PC-3 (cell line): ENCODE measurements at places on chromosomes 4 and X. TPM values are rescaled to one million over a fixed set of nuclear protein-coding genes. Genes with fewer than 3 reads are reported as not detected.

DNA sequence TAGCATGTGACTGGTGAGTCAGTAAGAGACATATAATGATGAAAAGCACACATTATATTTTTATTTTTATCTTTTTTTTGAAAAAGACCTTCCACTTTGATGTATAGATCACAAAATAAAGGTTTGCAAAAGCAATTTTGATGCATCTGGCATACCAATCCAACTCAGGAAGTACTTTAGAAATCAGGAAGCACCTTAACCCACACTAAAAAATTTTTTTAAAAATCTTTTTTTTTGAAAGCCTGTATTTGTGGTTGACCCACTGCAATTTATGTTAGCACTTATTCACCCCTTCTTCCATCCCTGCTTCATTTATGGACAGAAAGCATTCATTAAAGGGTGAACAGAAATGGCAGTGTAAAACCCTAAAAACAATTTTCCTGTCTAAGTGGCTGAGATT is 16.6 kb downstream of the TMEM255A start:
- DNase-seq, result no peak
- H3K27ac ChIP-seq, result no peak overlapping the region
- no peaks in the 10 kb centered on the region for H3K36me3 ChIP-seq
- H3K27me3 ChIP-seq, result no peaks in the 10 kb centered on the region
- no peaks in the 10 kb centered on the region for H3K4me1 ChIP-seq

DNA sequence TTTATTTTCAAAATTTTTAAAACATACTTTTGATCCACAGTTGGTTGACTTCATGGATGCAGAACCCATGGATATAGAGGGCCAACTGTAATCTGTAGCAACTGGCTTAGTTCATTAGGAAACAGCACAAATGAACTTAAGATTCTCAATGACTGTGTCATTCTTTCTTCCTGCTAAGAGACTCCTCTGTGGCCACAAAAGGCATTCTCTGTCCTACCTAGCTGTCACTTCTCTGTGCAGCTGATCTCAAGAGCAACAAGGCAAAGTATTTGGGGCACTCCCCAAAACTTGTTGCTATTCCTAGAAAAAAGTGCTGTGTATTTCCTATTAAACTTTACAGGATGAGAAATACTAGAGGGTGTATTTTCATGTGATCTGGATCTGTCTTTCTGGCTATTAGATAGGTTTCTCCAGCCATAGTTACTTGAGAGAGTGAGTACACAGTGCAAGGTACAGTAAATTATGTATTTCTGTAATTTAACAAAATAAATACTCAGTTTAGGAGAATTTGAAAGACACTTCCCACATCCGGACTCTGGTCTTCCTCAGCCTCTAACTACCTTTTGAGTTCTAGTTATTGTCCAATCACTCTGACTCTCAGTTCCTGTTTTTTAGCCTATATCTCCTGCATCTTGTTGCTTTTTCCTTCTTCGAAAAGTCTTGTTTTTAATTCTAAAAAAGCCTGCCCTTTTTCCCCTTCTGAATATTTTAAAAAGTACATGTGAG is 21.8 kb downstream of the TLR2 start:
- H3K27ac ChIP-seq, result no peak overlapping the region
- H3K27me3 ChIP-seq, result no peaks in the 10 kb centered on the region
- no peak for DNase-seq
- no peaks in the 10 kb centered on the region for H3K4me1 ChIP-seq
- no peak overlapping the region for H3K4me3 ChIP-seq

DNA sequence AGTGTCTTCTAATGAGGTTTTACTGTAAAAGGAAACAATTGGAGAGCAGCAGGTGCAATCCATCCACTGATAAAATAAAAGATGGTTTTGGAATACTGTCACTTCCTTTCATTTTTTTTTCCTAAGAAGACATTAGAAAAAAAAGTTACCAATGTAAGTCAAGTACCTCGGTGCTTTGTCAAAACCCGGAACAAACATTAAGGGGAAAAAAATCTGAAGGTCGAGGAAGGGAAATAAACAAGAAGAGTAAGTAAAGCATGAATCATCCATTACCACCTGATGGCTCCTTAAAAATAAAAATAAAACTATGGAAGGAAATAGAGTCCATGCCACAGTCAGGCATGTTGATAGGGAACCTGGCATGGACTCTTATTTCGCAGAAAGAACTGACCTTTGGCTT is 15.3 kb upstream of the XPNPEP2 start:
- H3K36me3 ChIP-seq, result no peaks in the 10 kb centered on the region
- H3K27ac ChIP-seq, result no peak overlapping the region
- peak; percentile 65 for DNase-seq
- H3K4me3 ChIP-seq, result no peak overlapping the region

GRCh38 chrX:142201113-142201512 is 4.0 kb downstream of the MAGEC2 start:
- H3K4me1 ChIP-seq, result no peaks in the 10 kb centered on the region
- no peaks in the 10 kb centered on the region for H3K36me3 ChIP-seq
- H3K27ac ChIP-seq, result no peak overlapping the region
- no peak overlapping the region for H3K4me3 ChIP-seq
- no peaks in the 10 kb centered on the region for H3K27me3 ChIP-seq

- H3K36me3 ChIP-seq, result no peaks in the 10 kb centered on the region
- H3K27me3 ChIP-seq, result no peaks in the 10 kb centered on the region
- no peak overlapping the region for H3K4me3 ChIP-seq
- no peak overlapping the region for H3K27ac ChIP-seq
- H3K4me1 ChIP-seq, result peaks cover 27% of the 10 kb centered on the region
- no peak for DNase-seq
These were observed 32.9 kb upstream of the PTPN13 start for GRCh38 chr4:86561256-86561655.

- no peaks in the 10 kb centered on the region for H3K36me3 ChIP-seq
- peak overlapping the region; percentile 20; the same call in 1 of the 2 replicates for H3K4me3 ChIP-seq
- H3K27me3 ChIP-seq, result no peaks in the 10 kb centered on the region
- peaks cover 33% of the 10 kb centered on the region for H3K4me1 ChIP-seq
- H3K27ac ChIP-seq, result peak overlapping the region; percentile 86
These were observed 435.8 kb downstream of the SPRY1 start for GRCh38 chr4:123832173-123833026.

GRCh38 chr4:179307297-179308136 is 1865.3 kb upstream of the AGA start:
- no peaks in the 10 kb centered on the region for H3K27me3 ChIP-seq
- no peak overlapping the region for H3K4me3 ChIP-seq
- peak; percentile 60 for DNase-seq
- H3K4me1 ChIP-seq, result no peaks in the 10 kb centered on the region
- H3K36me3 ChIP-seq, result no peaks in the 10 kb centered on the region

NPY2R gene
- 0.07 and 0.29 TPM in 2 replicates for total RNA-seq

ITIH6 gene
- not detected in 2 replicates for total RNA-seq

SPANXC gene
- total RNA-seq, result not detected in 2 replicates

CLCN5 gene
- 2.8 and 5.9 TPM in 2 replicates for total RNA-seq
